ENCODE measurements at places on chromosomes 2 and 18. TPM values are rescaled to one million over a fixed set of nuclear protein-coding genes. Genes with fewer than 3 reads are reported as not detected.
A peak's percentile ranks its signal among the peaks of the same experiment; 100 is the strongest.

GRCh38 chr2:118508282-118508681 is 339.2 kb downstream of the EN1 start:
- no peaks in the 10 kb centered on the region for H3K27me3 ChIP-seq
- no peaks in the 10 kb centered on the region for H3K4me1 ChIP-seq
- DNase-seq, result no peak
- no peak overlapping the region for H3K4me3 ChIP-seq
- no peaks in the 10 kb centered on the region for H3K36me3 ChIP-seq

GRCh38 chr2:96205888-96206287 is 2.7 kb downstream of the STARD7 start:
- no peaks in the 10 kb centered on the region for H3K27me3 ChIP-seq
- no peak for DNase-seq

DNA sequence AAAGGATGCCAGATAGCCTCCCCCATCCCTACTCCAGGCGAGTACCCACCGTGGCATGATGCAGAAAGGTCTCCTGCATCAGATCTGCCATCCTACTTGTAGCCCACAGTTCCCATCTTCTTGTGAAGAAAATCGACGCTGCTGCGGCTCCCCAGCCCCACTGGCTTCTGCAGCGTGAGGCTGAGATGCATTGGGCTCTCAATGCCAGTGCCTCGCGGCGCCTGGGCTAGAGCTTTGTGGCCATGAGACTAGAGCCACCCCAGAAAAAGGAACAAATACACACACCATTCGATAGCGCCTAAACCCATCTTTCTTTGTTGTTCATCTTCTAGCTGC is 2.8 kb downstream of the NOL4 start:
- no peak overlapping the region for H3K4me3 ChIP-seq
- no peak overlapping the region for H3K27ac ChIP-seq
- DNase-seq, result no peak
- H3K27me3 ChIP-seq, result peaks cover 24% of the 10 kb centered on the region
- H3K36me3 ChIP-seq, result no peaks in the 10 kb centered on the region
- H3K4me1 ChIP-seq, result peaks cover 2% of the 10 kb centered on the region

DNA sequence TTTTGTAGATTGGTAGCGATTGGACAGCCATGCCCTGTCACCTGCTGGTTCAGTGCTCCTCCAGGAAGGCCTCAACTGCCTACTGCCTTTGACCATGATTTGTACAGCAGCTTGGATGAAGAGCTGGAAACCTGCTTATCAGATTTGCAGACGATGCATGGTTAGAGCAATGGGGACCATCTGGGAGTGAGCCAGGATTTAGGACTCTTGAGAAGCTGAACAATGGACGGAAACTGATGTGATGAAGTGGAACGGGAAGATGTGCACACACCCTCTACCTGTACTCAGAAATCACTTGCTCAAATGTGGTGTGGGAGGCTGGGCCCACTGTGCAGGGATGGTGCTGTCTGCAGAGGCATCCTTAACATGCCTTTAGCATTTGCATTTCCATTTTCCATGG is 57.2 kb downstream of the NCK2 start:
- peaks cover 94% of the 10 kb centered on the region for H3K4me1 ChIP-seq
- H3K4me3 ChIP-seq, result peak overlapping the region; percentile 23
- DNase-seq, result no peak
- H3K27me3 ChIP-seq, result no peaks in the 10 kb centered on the region
- peak overlapping the region; percentile 98 for H3K27ac ChIP-seq
- peaks cover 52% of the 10 kb centered on the region for H3K36me3 ChIP-seq

DNA sequence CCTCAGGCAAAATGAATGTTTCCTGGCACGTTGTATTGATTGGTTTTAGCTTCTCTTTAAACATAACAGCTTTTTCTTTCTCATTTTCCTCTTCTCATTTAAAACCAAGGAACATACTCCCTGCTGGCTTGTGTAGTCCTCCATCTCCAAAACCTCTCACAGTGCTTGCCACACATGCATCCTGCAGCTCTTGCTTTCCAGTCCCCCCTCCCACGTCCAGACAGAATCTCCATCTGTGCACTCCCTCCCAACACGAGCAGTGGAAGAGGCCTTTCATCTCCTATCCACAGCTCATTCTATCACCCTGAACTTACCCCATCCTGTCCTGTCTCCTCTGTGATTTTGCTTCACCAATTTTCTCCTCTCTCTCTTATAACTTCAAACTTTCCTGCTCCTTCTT is 99.6 kb upstream of the THSD7B start:
- no peak for DNase-seq
- H3K4me3 ChIP-seq, result no peak overlapping the region
- no peak overlapping the region for H3K27ac ChIP-seq
- H3K27me3 ChIP-seq, result peaks cover 2% of the 10 kb centered on the region
- no peaks in the 10 kb centered on the region for H3K4me1 ChIP-seq

GRCh38 chr18:34932792-34933466 is 108.3 kb upstream of the MAPRE2 start:
- no peaks in the 10 kb centered on the region for H3K4me1 ChIP-seq
- H3K27me3 ChIP-seq, result peaks cover 10% of the 10 kb centered on the region
- H3K27ac ChIP-seq, result no peak overlapping the region
- H3K36me3 ChIP-seq, result no peaks in the 10 kb centered on the region
- H3K4me3 ChIP-seq, result no peak overlapping the region

DNA sequence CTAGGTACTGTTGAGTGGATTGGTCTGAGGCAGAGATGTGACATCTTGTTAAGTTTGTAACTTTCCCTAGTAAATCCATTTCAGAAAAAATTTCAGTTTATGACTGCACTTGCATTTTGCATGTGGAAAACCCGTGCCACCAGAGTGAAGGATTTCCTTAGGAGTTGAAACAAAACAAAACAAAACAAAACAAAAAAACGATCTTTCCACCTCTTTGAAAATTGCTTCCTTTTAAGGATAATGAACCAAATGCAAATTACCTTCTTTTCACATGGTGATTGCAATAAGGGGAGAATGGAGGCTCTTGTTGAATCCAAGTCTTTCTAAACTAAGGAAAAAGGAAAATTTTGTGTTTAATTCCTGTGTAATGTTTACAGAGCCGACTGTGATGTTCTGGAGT is 43.2 kb downstream of the PHLPP1 start:
- H3K36me3 ChIP-seq, result peaks cover 6% of the 10 kb centered on the region
- H3K4me1 ChIP-seq, result peaks cover 3% of the 10 kb centered on the region
- no peaks in the 10 kb centered on the region for H3K27me3 ChIP-seq
- no peak overlapping the region for H3K27ac ChIP-seq

GRCh38 chr2:134692499-134692898 is 26.3 kb downstream of the TMEM163 start:
- H3K27me3 ChIP-seq, result peaks cover 24% of the 10 kb centered on the region
- no peaks in the 10 kb centered on the region for H3K4me1 ChIP-seq
- peaks cover 3% of the 10 kb centered on the region for H3K36me3 ChIP-seq

GRCh38 chr2:240803191-240803590 is 16.8 kb downstream of the KIF1A start:
- no peaks in the 10 kb centered on the region for H3K36me3 ChIP-seq
- peaks cover 24% of the 10 kb centered on the region for H3K27me3 ChIP-seq
- no peak for DNase-seq
- H3K4me3 ChIP-seq, result no peak overlapping the region
- no peak overlapping the region for H3K27ac ChIP-seq

DNA sequence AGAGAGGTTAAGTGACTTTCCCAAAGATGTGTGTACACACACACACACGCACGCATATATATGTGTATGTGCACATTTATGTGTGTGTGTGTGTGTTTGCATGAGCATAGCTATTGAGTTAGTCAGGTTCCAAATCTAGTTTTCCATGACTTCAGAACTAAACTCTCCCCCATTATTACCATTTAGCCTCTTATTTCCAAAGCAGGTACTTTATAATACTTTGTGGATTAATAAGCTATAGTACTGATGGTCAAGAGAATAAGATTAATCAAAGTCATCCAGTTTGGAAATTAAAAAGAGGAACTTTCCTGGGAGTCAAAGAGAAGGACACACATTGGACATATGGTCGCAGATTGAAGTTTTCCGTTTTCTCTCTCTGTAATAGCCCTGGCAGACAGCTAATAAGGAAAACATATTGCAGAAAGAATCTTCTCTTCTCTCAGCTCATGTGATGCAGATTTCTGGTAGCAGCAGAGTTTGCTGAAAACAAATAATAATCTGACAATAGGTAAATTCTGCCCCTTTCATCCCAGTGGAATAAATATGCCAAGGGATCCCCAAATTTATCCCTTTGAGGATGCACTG is 410.9 kb upstream of the TCF4 start:
- no peak overlapping the region for H3K4me3 ChIP-seq
- H3K27ac ChIP-seq, result no peak overlapping the region
- H3K4me1 ChIP-seq, result no peaks in the 10 kb centered on the region

GRCh38 chr2:97734061-97735051 is 21.0 kb downstream of the ZAP70 start:
- peaks cover 22% of the 10 kb centered on the region for H3K4me1 ChIP-seq
- H3K27ac ChIP-seq, result no peak overlapping the region
- H3K4me3 ChIP-seq, result no peak overlapping the region
- peaks cover 72% of the 10 kb centered on the region for H3K36me3 ChIP-seq

DNA sequence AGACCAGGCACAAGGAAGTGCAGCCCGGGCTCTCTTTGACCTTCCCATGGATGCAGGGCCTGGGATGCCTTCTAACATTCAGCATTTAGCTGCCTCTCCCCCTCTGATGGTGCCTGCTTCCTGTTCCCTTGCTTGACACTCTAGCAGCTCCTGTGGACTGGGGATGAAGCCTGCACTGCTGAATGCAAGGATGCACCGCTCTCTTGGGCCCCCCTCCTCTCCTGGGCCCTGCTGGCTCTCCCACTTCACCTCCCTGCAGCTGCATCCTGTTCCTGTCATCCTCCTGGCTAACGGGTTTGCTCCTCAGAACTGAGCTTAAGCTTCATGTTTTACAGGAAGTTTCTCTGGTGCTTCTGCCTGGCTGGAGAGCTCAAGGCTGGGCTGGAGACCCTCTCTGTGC is 254.1 kb downstream of the TSN start:
- no peak overlapping the region for H3K4me3 ChIP-seq
- DNase-seq, result no peak
- H3K4me1 ChIP-seq, result no peaks in the 10 kb centered on the region
- H3K27me3 ChIP-seq, result no peaks in the 10 kb centered on the region
- H3K27ac ChIP-seq, result no peak overlapping the region

DNA sequence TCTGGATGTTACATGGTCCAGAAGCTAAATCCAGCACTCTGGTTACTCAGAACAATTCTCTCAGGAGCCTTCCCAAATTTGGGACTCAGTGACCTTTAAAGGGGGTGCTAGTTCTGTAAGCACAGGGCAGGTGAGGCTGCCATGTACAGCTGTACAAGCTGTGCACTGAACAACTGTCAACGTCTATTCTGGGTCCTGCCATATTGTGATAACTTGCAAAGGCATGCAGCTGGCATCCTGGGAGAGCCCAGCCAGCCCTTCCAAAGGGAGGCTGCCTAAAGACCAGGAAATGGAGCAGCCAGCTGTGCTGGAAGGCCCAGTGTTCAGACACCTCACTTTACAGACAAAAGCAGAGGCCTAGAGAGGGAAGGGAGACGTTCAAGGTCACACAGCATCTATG is 204.8 kb downstream of the KLHL29 start:
- no peaks in the 10 kb centered on the region for H3K36me3 ChIP-seq
- DNase-seq, result no peak
- peaks cover 2% of the 10 kb centered on the region for H3K27me3 ChIP-seq
- no peak overlapping the region for H3K27ac ChIP-seq
- H3K4me1 ChIP-seq, result no peaks in the 10 kb centered on the region
- H3K4me3 ChIP-seq, result no peak overlapping the region

DNA sequence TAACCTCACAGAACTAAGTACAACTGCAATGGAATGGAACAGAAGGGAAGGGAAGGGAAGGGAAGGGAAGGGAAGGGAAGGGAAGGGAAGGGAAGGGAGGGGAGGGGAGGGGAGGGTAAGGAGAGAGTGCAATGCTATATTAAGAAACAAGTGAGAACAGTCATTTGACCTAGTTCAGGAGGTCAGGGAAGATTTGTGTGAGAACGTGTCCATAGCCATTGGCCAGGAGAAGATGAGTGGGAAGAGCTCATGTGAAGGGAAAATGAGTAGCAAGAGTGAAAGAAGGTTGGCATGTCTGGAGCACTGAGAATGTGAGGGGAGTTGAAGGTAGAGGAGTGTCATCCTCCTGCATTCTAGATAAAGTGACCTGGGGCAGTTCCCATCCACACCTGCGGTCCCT is 481.6 kb downstream of the IRS1 start:
- no peaks in the 10 kb centered on the region for H3K36me3 ChIP-seq
- DNase-seq, result no peak
- H3K4me1 ChIP-seq, result no peaks in the 10 kb centered on the region
- H3K27me3 ChIP-seq, result peaks cover 3% of the 10 kb centered on the region
- no peak overlapping the region for H3K27ac ChIP-seq
- H3K4me3 ChIP-seq, result no peak overlapping the region

GRCh38 chr2:69452687-69453086 is 15.5 kb upstream of the NFU1 start:
- H3K27me3 ChIP-seq, result peaks cover 29% of the 10 kb centered on the region
- H3K4me1 ChIP-seq, result peaks cover 5% of the 10 kb centered on the region
- H3K4me3 ChIP-seq, result no peak overlapping the region
- DNase-seq, result no peak
- H3K36me3 ChIP-seq, result no peaks in the 10 kb centered on the region

- no peak overlapping the region for H3K27ac ChIP-seq
- DNase-seq, result no peak
- no peaks in the 10 kb centered on the region for H3K4me1 ChIP-seq
- no peaks in the 10 kb centered on the region for H3K36me3 ChIP-seq
- H3K27me3 ChIP-seq, result no peaks in the 10 kb centered on the region
Observed at GRCh38 chr2:13686262-13686661, 946.3 kb upstream of the LRATD1 start.

DNA sequence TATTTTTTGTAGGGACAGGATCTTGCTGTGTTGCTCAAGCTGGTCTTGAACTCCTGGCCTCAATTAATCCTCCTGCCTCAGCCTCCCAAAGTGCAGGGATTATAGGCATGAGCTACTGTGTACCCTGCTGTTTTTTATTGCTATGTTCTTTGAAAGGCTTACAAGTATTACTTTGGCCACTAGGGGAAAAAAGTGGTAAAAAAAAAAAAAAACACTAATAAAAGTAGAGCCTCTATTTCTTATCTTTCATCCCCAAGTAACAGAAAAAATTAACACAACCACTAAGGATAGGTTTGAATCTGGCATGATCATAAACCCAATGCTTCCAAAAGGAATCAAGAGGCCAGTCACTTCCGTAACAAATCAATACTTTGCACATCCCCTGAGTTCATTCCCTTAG is 11.6 kb downstream of the NOL10 start:
- DNase-seq, result no peak
- H3K27ac ChIP-seq, result no peak overlapping the region
- H3K27me3 ChIP-seq, result no peaks in the 10 kb centered on the region
- peaks cover 25% of the 10 kb centered on the region for H3K4me1 ChIP-seq

GRCh38 chr2:46471-47345 is at the start of gene FAM110C:
Gene FAM110C, minus strand, starts transcription at chr2:46505. Its CDS starts 120 bp downstream, at chr2:46385.
- peak within 1 kb of the TSS; percentile 71 for H3K4me3 ChIP-seq
- H3K27me3 ChIP-seq, result peaks cover 48% of the 10 kb centered on the region
- DNase-seq, result peak; percentile 64
- H3K36me3 ChIP-seq, result peaks cover 20% of the 10 kb centered on the region

The CD207 gene
- not detected for total RNA-seq

The TYMS gene
- 279 TPM for total RNA-seq

The LONRF2 gene
- 0.08 TPM for total RNA-seq

The MRO gene
- not detected for total RNA-seq

The CCDC148 gene
- total RNA-seq, result not detected

The RAX gene
- total RNA-seq, result not detected

The STK11IP gene
- total RNA-seq, result 31.5 TPM

The GREB1L gene
- not detected for total RNA-seq

The DYNAP gene
- not detected for total RNA-seq

The DTNA gene
- 0.33 TPM for total RNA-seq

The HOXD12 gene
- total RNA-seq, result not detected

Data from activated CD4-positive, alpha-beta memory T cell treated with anti-CD3 and anti-CD28 coated beads, Interleukin-2, amount 10 ng/mL, durations not matched to agents 7 days and 5 days (primary cell).